ENCODE measurements at places on chromosomes 2 and 18. TPM values are rescaled to one million over a fixed set of nuclear protein-coding genes. Genes with fewer than 3 reads are reported as not detected.

Gene LCT
- 0.36 TPM for total RNA-seq

Gene UPP2
- total RNA-seq: not detected

Gene C2orf69
- total RNA-seq: 14.4 TPM

Gene NTSR2
- total RNA-seq: not detected

Gene SMYD1
- total RNA-seq: not detected

Gene NT5DC4
- total RNA-seq: not detected

Gene RAPGEF4
- 1.8 TPM for total RNA-seq

Gene SP140
- total RNA-seq: 23.1 TPM

Gene UGT1A4
- not detected for total RNA-seq

Gene GPR39
- not detected for total RNA-seq

Gene SNORC
- total RNA-seq: 4.7 TPM

Gene GNLY
- total RNA-seq: 7.3 TPM

Gene CRYGD
- total RNA-seq: not detected

Gene SLC9A4
- total RNA-seq: not detected

Gene LRP1B
- total RNA-seq: not detected

Gene ANKRD62
- not detected for total RNA-seq

Gene TNP1
- total RNA-seq: not detected

Gene IL18RAP
- total RNA-seq: 1.2 TPM

Gene EHD3
- 3.6 TPM for total RNA-seq

Gene FOXI3
- not detected for total RNA-seq

All from naive thymus-derived CD8-positive, alpha-beta T cell (primary cell).